ENCODE measurements at places on chromosomes 2 and 18. TPM values are rescaled to one million over a fixed set of nuclear protein-coding genes. Genes with fewer than 3 reads are reported as not detected.

DNA sequence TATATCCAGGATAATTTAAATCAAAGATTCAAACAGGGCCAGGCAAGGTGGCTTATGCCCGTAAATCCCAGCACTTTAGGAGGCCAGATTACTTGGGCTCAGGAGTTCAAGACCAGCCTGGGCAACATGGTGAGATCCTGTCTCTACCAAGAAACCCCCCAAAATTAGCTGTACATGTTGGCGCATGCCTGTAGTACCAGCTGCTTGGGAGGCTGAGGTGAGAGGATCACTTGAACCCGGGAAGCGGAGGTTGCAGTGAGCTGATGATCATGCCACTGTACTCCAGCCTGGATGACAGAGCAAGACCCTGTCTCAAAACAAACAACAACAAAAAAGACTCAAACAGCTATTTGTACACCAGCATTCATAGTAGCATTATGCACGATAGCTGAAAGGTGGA is 9.2 kb downstream of the RAB10 start:
- DNase-seq: no peak

DNA sequence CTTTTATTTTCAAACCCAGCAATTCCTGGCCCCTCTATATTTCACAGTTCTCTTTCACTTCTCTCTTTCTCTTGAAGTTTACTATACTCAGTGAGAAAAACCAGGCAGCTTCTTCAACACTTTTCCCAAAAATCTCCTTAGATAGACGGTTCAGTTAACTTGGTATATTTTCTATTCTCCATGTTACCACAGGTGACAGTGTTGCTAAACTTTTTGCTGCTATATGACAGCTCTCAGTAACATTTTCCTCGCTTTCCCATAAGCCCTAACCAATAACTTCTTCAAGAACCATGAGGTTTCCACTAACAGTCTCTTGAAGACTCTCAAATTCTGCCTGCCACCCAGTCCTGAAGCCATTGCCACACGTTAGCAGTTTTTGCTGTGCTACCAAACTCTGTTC is 45.8 kb downstream of the CYBRD1 start:
- no peak for DNase-seq

The NDUFS1 gene
- total RNA-seq: 72.7 TPM

The MYO5B gene
- 1.2 TPM for total RNA-seq

- DNase-seq: no peak
Observed at GRCh38 chr2:6442252-6442985, 423.3 kb downstream of the CMPK2 start.

The EIF5B gene
- 40.0 TPM for total RNA-seq

The KYNU gene
- total RNA-seq: 6.9 TPM

All from posterior vena cava (tissue), 2 donors.